ENCODE measurements at places on chromosomes 1 and 21.
A peak's percentile ranks its signal among the peaks of the same experiment; 100 is the strongest.

GRCh38 chr1:211601159-211601558 lies 22.2 kb upstream of the SLC30A1 start:
- no peaks in the 10 kb centered on the region for H3K36me3 ChIP-seq
- no peak overlapping the region for H3K4me3 ChIP-seq
- H3K27ac ChIP-seq: no peak overlapping the region
- peaks cover 13% of the 10 kb centered on the region for H3K4me1 ChIP-seq
- DNase-seq: no peak

- no peaks in the 10 kb centered on the region for H3K36me3 ChIP-seq
- H3K27me3 ChIP-seq: no peaks in the 10 kb centered on the region
- H3K27ac ChIP-seq: no peak overlapping the region
- no peaks in the 10 kb centered on the region for H3K4me1 ChIP-seq
- no peak overlapping the region for H3K4me3 ChIP-seq
Observed at GRCh38 chr1:111818546-111818945, 62.8 kb downstream of the DDX20 start.

- no peak for DNase-seq
- no peak overlapping the region for H3K4me3 ChIP-seq
- peaks cover 5% of the 10 kb centered on the region for H3K4me1 ChIP-seq
- H3K27me3 ChIP-seq: no peaks in the 10 kb centered on the region
- H3K27ac ChIP-seq: no peak overlapping the region
Observed at GRCh38 chr21:39345440-39345839, 3.4 kb downstream of the HMGN1 start.

DNA sequence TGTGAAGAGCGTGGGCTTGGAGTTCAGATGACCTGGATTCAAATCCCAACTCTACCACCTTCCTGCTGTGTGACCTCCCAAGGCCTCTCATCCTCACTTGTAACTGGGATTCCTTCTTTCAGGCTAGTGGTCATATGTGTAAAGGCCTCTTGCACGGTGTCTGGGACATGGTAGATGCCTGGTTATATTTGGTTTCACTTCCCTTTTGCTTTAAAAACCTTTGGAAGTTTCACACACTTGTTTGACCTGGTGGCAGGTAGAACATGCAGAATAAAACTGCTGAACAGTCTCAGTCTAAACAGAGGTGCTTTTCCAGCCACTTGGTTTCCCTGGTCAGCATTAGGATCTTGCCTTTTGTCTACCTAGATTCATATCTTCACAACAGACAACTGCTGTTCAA lies 37.0 kb upstream of the RCAN3 start:
- no peak overlapping the region for H3K4me3 ChIP-seq
- no peak overlapping the region for H3K27ac ChIP-seq
- DNase-seq: no peak
- no peaks in the 10 kb centered on the region for H3K4me1 ChIP-seq
- H3K36me3 ChIP-seq: peaks cover 21% of the 10 kb centered on the region
- no peaks in the 10 kb centered on the region for H3K27me3 ChIP-seq

DNA sequence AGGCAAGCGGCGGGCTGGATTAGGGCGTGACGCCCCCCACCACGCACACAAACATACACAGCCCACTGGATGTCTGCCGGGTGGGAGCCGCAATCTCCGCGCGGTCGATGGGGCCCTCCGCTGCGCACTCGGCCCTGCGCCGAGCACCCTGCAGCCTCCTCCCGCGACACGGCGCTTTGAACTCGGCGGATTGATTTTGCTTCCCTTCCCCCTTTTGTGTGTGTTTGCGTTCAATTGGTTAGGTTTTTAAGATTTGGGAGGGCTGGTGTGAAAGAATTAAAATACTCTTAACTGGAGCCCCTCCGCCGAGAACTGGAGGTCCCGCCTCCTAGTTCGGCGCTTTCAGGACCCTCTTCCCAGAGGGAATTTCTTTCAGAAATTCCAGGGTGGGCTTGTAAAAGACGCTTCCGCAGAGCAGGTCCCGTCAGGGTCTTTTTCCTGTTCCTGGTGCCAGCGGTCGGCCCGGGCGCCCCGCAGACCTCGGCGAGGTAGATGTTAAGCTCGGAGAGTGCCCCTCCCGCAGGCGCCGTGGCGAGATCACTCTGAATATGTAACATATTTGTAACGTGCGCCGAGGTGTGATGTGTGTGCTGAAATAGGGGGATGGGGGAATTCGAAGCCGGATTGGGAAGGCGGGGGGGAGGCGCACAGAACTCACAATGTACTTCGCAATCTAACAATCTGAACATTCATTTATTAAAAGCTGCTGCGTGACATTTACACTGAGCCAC lies 8.0 kb upstream of the BARHL2 start:
- no peaks in the 10 kb centered on the region for H3K36me3 ChIP-seq
- H3K4me1 ChIP-seq: peaks cover 3% of the 10 kb centered on the region
- H3K27ac ChIP-seq: no peak overlapping the region
- H3K4me3 ChIP-seq: no peak overlapping the region
- no peak for DNase-seq

- peaks cover 7% of the 10 kb centered on the region for H3K4me1 ChIP-seq
- H3K4me3 ChIP-seq: no peak overlapping the region
- H3K27me3 ChIP-seq: no peaks in the 10 kb centered on the region
- DNase-seq: no peak
Observed at GRCh38 chr1:169160845-169161495, 54.5 kb downstream of the ATP1B1 start.

GRCh38 chr1:239930686-239931262 lies 160.9 kb upstream of the FMN2 start:
- H3K4me3 ChIP-seq: no peak overlapping the region
- H3K27me3 ChIP-seq: no peaks in the 10 kb centered on the region
- peak overlapping the region; percentile 70 for H3K27ac ChIP-seq
- peak; percentile 67 for DNase-seq
- H3K36me3 ChIP-seq: no peaks in the 10 kb centered on the region

DNA sequence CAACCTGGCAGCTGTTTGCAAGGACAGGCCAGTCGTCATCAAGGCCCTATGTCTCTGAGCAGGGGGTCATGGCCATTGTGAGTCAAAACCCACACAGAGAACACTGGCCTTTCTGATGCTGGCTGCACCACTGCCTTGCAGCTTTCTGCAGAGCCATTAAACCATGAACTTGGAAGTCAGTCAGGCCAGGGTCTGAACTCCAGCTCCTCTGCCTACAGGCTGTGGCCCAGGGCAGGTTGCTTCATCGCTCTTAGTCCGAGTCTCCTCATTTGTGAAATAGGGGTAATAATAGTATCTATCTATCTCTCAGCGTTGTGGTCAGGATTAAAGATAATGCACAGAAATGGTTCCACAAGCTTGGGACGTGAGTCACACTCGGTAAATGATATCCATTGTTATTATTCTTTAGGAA lies 35.8 kb upstream of the HIVEP3 start:
- H3K27ac ChIP-seq: no peak overlapping the region
- H3K4me3 ChIP-seq: no peak overlapping the region
- DNase-seq: no peak
- no peaks in the 10 kb centered on the region for H3K4me1 ChIP-seq
- H3K36me3 ChIP-seq: no peaks in the 10 kb centered on the region
- no peaks in the 10 kb centered on the region for H3K27me3 ChIP-seq

GRCh38 chr1:224737353-224737727 lies 121.2 kb downstream of the CNIH3 start:
- H3K27ac ChIP-seq: no peak overlapping the region
- H3K27me3 ChIP-seq: no peaks in the 10 kb centered on the region
- no peaks in the 10 kb centered on the region for H3K36me3 ChIP-seq
- DNase-seq: no peak
- H3K4me3 ChIP-seq: no peak overlapping the region
- no peaks in the 10 kb centered on the region for H3K4me1 ChIP-seq

GRCh38 chr1:236407059-236407458 lies 13.0 kb downstream of the EDARADD start:
- DNase-seq: no peak
- H3K4me1 ChIP-seq: no peaks in the 10 kb centered on the region
- no peak overlapping the region for H3K4me3 ChIP-seq
- H3K27me3 ChIP-seq: no peaks in the 10 kb centered on the region
- H3K36me3 ChIP-seq: no peaks in the 10 kb centered on the region

DNA sequence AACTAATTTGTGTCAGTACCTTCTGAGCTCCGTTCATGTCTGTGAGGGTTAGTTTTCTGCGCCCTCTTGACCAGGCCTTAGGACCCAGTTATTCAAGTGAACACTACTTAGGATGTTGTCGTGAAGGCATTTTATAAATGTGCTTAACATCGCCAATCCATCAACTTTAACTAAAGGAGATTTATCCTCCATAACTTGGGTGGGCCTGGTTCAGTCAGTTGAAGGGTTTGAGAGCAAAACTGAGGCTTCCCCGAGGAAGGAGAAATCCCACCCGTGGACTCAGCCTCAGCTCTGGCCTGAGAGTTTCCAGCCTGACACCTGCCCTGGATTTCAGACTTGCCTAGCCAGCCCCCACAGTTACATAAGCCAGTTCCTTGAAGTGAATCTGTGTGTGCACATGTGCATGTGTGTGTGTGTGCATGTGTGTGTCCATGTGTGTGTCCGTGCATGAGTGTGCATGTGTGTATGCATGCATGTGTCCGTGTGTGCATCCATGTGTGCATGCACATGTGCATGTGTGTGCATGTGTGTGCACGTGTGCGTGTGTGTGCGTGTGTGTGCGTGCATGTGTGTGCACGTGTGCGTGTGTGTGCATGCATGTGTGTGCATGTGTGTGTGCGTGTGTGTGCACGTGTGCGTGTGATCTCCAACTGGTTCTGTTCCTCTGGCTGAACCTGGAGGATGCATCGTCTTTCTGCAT lies 62.1 kb upstream of the PDE9A start:
- no peak overlapping the region for H3K27ac ChIP-seq
- DNase-seq: no peak
- H3K4me1 ChIP-seq: no peaks in the 10 kb centered on the region
- no peak overlapping the region for H3K4me3 ChIP-seq
- H3K36me3 ChIP-seq: no peaks in the 10 kb centered on the region
- H3K27me3 ChIP-seq: no peaks in the 10 kb centered on the region

- H3K4me3 ChIP-seq: no peak overlapping the region
- H3K27ac ChIP-seq: no peak overlapping the region
- no peaks in the 10 kb centered on the region for H3K27me3 ChIP-seq
- no peak for DNase-seq
- no peaks in the 10 kb centered on the region for H3K36me3 ChIP-seq
Observed at GRCh38 chr1:107474877-107475612, 334.2 kb downstream of the NTNG1 start.

GRCh38 chr1:27235827-27236226 lies 1.4 kb downstream of the WDTC1 start:
- no peak overlapping the region for H3K27ac ChIP-seq
- H3K36me3 ChIP-seq: no peaks in the 10 kb centered on the region
- no peak overlapping the region for H3K4me3 ChIP-seq

DNA sequence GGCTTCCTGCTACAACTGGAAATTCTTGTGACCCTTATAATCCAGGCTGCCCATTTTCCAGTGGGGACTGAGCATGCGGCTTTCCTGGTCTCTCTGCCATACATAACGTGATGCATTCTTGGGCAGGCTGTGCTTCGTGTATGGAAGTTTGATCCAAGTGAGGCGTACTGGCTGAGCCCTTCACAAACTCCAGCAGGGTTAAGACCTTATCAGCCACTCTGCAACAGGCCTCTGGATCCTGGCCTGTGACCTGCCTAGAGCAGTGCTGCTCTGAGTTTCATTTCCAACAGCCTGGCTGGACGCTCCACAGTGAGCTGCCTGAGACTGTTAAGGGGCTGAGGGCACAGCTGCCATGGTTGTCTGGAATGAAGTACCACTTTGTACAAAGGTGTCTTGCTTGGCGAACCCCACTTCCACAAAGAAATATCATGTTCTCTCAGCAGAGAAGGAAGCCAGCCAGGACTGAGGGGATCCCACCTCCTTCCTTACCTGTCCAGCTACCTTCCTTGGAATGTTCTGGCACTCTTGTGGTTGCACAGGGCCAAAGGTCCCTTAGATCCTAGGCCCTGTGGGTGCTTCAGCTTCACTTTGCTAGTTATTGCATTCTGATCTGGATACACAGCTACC lies 28.5 kb upstream of the XPR1 start:
- no peaks in the 10 kb centered on the region for H3K27me3 ChIP-seq
- H3K36me3 ChIP-seq: no peaks in the 10 kb centered on the region
- DNase-seq: no peak
- peaks cover 20% of the 10 kb centered on the region for H3K4me1 ChIP-seq
- no peak overlapping the region for H3K27ac ChIP-seq

DNA sequence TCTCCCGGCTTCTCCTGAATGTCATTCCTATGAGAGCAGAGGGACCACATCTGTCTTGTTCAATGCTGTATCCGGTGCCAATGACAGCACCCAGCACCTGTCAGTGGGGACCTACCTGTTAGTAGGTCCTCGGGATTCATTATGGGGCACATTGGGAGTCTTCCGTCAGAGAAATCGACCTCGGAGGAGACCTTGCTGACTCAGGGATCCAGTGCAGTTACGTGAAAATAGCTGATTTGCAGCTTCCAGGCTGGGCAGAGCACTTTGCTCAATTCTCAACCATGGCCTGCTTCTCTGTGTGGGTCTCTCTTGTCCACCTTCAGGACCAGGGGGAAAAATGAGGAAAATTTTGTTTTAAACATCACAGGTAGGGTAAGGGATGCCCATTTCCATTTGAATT lies 130.2 kb downstream of the PRDM2 start:
- H3K4me1 ChIP-seq: peaks cover 15% of the 10 kb centered on the region
- H3K27ac ChIP-seq: no peak overlapping the region
- H3K36me3 ChIP-seq: no peaks in the 10 kb centered on the region
- peaks cover 5% of the 10 kb centered on the region for H3K27me3 ChIP-seq
- no peak overlapping the region for H3K4me3 ChIP-seq

GRCh38 chr1:152141971-152142584 lies 16.9 kb downstream of the RPTN start:
- DNase-seq: peak; percentile 69
- no peak overlapping the region for H3K27ac ChIP-seq
- peaks cover 2% of the 10 kb centered on the region for H3K27me3 ChIP-seq
- H3K36me3 ChIP-seq: no peaks in the 10 kb centered on the region
- H3K4me1 ChIP-seq: no peaks in the 10 kb centered on the region
- H3K4me3 ChIP-seq: no peak overlapping the region

- H3K4me1 ChIP-seq: peaks cover 3% of the 10 kb centered on the region
- no peaks in the 10 kb centered on the region for H3K27me3 ChIP-seq
- no peak overlapping the region for H3K4me3 ChIP-seq
- H3K27ac ChIP-seq: no peak overlapping the region
- no peaks in the 10 kb centered on the region for H3K36me3 ChIP-seq
Observed at GRCh38 chr1:224513787-224514209, 79.2 kb upstream of the WDR26 start.

- no peak overlapping the region for H3K27ac ChIP-seq
- DNase-seq: no peak
- H3K27me3 ChIP-seq: no peaks in the 10 kb centered on the region
- no peak overlapping the region for H3K4me3 ChIP-seq
- no peaks in the 10 kb centered on the region for H3K4me1 ChIP-seq
Observed at GRCh38 chr1:210072129-210072528, 134.1 kb downstream of the SYT14 start.

DNA sequence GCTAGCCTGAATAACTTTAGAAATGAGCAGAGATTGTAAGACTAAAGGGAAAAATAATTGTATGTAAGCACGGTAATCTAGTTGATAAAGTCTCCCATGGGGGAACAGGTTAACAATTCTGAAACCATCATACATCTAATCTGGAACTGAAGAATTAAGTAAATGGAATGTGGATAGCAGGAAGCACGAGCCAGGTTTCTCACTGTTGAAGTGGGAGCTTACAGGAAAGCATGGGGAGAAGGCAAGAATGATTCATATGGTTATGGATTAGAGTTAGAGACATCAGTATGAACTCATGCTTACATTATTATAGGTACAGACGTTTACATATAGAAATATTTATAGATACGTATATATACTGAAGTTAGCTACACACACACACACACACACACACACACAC lies 83.0 kb downstream of the LEPR start:
- no peak overlapping the region for H3K4me3 ChIP-seq
- no peak overlapping the region for H3K27ac ChIP-seq
- H3K36me3 ChIP-seq: no peaks in the 10 kb centered on the region
